ENCODE measurements at places on chromosomes 7 and 10.

DNA sequence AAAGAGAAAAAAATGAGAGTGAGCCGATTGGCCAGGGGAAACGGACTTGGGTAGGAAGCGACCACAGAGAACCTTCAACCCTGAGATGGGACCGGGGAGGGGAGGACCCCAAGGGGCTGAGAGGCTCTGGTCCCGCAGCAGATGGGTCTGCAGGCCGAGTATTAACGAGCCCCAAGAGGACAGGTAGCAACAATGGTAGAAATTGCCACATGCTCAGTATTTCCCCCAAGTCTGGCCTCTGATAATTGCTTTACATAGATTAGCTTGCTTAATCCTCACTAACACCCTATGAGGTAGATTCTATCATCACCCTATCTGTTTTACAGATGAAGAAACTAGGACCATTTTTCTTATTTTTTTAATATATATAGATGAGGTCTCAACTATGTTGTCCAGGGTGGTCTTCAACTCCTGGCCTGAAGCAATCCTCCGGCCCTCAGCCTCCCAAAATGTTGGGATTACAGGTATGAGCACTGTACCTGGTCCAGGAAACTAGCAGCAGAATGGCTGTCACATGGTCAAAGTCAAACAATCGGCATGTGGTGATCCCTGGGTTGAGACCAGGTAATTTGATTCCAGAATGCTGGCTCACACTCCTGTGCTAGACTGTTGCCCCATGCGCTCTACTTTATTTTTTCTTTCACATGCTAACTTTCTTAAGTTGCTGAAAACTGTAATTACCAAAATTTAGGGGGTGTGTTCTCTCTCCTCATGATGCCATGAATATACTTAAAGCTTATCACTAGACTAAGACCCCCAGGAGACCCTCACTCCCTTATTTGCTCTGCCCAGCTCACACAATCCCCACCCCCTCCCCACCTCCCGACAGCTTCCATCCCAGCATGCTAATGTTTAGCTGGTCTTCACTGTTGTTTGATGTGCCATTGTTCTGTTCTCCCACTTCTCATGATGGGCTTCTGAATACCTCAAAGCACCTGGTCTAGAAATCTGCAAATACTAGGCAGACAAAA is 67.9 kb upstream of the AFAP1L2 start:
- DNase-seq: no peak

DNA sequence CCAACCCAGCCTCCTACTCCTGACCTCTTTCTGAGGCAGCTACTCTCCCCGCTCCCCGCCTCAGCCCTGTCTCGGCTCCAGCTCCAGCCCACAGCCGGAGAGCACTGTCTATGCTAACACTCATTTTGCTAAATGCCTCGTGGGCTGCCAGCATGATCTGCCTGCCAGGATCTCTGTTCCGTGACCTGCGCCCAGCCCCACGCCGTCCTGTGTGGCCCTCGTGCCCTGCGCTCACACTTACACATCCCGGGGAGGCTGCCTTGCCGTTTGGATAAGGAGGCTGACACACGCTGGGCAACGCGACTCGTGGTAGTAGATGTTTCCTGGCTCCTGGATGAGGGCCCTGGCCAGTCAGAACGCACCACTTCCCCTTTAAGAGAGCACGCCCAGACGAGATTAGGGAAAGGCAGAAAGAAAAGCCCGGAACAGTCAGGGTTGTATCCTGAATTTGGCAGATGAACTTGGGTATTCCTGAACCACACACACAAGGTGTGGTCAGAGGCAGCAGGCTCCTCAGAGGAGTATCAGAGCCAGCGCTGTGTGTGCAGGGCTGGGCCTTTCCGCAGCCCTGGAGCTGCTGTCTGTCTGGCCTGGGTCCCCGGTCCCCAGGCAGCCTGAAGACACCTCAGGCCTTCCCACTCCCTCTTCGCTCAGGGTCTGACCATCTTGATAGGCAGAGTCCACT is 97.7 kb upstream of the EFCAB10 start:
- DNase-seq: no peak

DNA sequence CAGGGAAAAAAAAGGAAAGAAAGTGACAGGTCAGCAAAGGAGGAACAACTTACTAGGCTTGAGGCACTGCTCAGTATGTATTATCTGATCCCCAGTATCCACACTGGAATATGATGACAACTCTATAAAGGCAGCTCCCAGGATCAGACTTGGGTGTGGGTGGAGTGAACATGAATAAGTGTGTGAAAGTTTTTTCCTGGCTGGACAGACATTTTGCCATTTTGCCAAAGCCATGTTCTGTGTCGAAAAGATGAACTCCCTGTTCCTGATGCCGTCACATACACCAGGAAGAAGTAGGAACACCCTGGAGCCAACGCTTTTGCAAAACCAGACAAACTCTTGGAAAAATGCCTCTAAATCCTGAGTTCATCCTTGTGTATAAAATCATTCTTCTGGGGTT is 143.2 kb upstream of the MEOX2 start:
- no peak for DNase-seq

GRCh38 chr7:147595042-147595441 is 995.5 kb upstream of the C7orf33 start:
- no peak for DNase-seq

- DNase-seq: peak; percentile 64
Measured at GRCh38 chr10:51031950-51032349, 42.3 kb upstream of the PRKG1 start.

- DNase-seq: peak; percentile 15
Measured at GRCh38 chr7:18580950-18581349, 85.4 kb downstream of the HDAC9 start.

- no peak for DNase-seq
Measured at GRCh38 chr7:38339953-38340819, 66.8 kb upstream of the TARP start.

- DNase-seq: no peak
Measured at GRCh38 chr10:108055506-108055905, 891.0 kb upstream of the SORCS1 start.

GRCh38 chr7:139127648-139128047 is 18.1 kb upstream of the ZC3HAV1 start:
- DNase-seq: no peak

GRCh38 chr7:7424151-7424873 is 111.4 kb downstream of the COL28A1 start:
- DNase-seq: peak; percentile 89

- DNase-seq: no peak
Measured at GRCh38 chr10:125203186-125203800, 42.9 kb upstream of the CTBP2 start.

GRCh38 chr7:144513334-144513733 is 109.8 kb upstream of the NOBOX start:
- no peak for DNase-seq

- peak; percentile 66 for DNase-seq
Measured at GRCh38 chr7:116582164-116582732, 57.4 kb downstream of the CAV1 start.

GRCh38 chr7:2640482-2640830 is 8.7 kb downstream of the TTYH3 start:
- no peak for DNase-seq

GRCh38 chr10:852386-852785 is 79.1 kb downstream of the LARP4B start:
- no peak for DNase-seq

- DNase-seq: no peak
Measured at GRCh38 chr7:157017603-157018327, 7.3 kb upstream of the MNX1 start.

DNA sequence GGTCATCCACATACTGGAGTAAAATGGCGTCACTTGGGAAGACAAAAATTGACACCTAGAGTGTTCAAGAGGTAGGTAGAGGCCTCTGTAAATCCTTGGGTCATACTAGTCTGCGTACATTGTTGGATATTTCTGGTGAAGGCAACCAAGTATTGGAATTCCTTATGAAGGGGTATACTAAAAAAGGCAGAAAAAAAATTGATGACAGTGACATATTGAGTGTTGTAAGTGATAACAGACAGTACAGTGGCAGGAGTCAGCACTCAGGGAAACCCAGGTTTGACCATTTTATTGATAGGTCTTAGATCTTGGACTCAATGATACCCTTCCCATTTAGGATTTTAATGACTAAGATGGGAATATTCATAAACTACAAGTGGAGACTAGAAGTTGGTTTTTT is 359.1 kb upstream of the VSTM2A start:
- DNase-seq: no peak

GRCh38 chr10:114295393-114295792 is 56.3 kb downstream of the VWA2 start:
- no peak for DNase-seq

- DNase-seq: no peak
Measured at GRCh38 chr7:135181929-135182678, 11.6 kb upstream of the CYREN start.

- peak; percentile 79 for DNase-seq
Measured at GRCh38 chr7:116271161-116271913, 61.0 kb downstream of the TES start.

DNA sequence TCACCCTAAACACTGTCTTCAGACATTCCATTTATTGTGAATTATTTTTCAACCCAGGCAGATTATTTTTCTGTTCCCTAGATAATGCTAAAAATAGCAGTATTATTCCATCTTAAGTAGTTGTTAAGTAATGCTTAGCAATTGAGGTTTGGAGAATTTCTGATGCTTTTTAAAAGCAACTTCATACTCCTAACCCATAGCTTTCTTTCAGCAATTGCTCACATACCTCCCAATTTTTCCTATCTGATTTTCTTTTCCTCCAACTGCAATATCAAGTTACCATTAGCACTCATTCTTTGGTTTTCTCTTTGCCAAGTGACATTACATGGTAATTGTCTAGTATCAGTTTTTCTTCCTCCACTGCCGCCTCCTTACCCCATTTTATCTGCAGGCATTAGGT is 104.7 kb downstream of the GPR85 start:
- peak; percentile 61 for DNase-seq

DNA sequence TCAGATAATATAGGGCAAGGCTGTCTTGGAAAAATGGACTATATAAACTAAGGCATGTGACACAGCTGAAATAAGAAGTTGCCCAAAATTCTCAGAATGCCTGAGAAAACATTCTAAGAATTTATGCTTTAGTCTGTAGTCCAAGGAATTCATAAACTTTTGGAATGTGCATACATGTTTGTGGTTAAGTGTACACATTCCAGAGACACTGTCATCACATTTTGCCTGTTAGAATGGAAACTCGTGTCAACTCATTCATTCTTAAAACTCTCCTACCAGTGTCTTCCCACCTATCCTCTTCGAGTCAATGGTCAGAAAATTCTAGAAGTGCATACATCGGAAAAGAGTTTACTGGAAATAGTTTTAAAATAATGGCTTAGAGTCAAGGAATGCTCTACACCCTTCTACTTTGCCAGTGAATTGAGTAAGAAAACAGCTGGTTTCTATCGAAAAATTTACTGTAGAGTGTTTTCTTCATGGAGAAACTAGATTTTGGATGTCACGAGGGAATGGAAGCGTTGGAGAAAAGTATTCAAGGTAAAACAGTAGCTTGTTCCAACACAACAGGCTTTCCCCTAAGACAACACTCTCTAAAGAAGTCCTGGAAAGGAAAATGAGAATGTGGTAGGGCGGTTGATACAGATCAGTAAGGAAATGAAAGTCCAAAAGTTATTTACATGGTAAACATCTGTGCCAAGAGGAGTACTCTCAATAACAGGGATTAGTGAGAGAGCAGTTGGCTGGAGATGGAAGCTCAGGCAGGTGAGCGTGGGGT is 1177.6 kb upstream of the C7orf33 start:
- DNase-seq: peak; percentile 88

DNA sequence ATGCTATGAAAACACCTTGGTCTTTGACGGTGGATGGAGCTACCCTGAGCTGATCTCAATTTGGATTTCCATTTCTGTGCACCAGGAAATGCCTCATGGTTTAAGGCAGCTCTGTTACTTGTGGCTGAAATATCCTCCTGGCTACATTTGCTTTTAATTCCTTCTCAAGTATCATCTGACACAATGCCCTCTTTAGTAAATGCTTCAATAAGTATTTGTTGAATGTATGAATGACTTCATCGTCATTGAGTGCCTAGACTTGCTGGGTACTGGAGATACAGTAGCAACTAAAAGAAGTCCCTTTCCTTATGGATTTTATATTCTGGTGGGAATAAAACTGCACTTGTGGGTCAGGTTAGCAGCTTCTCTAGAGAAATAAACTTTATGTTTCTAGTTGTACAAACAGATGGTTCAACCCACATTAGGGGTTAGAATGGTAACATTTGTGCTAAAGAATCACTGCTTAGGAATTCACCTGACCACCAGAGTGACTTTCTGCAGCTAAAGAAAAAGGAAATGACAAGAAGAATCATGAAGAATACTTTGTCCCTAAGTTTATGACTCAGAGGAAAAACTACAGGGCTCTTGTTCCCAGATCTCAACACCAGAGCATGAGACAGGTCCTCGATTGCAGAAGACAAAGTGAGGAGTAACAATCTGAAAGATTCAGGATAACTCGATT is 21.8 kb upstream of the SMNDC1 start:
- DNase-seq: peak; percentile 51

DNA sequence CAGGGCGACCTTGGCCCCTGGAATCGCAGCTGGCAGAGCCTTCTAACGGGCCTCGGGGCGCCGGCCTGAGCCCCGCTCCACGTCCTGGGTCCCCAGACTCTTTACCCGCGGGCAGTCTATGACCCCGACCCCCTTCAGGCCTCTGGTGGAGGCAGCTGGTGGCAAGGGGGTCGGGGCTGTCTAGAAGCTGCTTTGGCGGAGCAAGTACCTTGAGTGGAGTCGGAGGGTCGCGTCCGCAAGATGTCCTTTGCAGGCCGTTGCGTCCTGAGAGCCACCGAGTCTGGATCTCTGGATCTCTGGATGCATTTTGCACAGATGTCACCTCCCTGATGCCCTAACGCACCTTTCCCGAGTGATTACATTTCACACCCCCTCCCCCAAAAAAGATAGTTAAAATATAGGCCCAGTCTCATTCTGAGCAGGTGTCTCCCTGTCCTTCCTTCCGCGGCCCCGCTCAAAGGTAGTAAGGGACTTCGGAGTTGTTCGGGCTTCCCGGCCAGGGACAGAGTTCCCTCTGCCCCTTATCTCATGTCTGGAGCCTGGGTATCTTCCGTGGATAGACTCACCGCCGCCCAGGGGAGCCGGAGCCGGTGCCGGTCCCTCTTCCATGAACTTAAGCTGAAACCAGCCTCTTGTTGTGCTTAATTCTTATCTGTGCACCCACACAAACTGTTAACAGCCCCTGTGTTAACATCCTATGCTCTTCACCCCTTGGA is 457 bp downstream of the ACADSB start:
- peak; percentile 41 for DNase-seq

- no peak for DNase-seq
Measured at GRCh38 chr10:23035569-23035968, 59.8 kb upstream of the MSRB2 start.

DNA sequence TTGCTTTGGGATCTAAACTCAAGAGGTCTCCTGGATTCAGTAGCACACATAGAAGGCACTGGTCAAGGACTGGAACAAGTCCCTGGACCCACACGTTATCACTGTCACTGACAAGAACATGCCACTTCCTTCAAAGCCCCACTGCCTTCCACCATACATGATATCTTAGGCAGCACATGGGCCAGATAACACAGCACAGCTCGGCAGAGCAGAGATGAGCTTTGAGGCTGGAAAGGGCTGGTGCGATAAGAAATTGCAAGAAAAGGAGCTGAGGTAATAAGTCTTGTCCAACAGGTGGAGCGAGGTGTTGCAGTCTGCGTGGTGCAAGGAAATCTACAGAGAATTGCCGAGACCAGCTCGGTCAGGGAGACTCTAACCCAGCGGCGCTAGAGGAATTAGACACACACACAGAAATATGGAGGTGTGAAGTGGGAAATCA is 139.8 kb upstream of the CDK13 start:
- no peak for DNase-seq

- no peak for DNase-seq
Measured at GRCh38 chr10:86110156-86110786, 256.3 kb downstream of the GRID1 start.

GRCh38 chr10:15369256-15370211 is 1.6 kb downstream of the FAM171A1 start:
- DNase-seq: peak; percentile 45

- DNase-seq: peak; percentile 27
Measured at GRCh38 chr10:77071001-77071511, 566.6 kb downstream of the KCNMA1 start.
